Fibroblast of skin of right biceps (primary cell): ENCODE measurements at places on chromosomes 2 and 18.

GRCh38 chr2:125085904-125086303 is 1060.8 kb downstream of the CNTNAP5 start:
- no peak for DNase-seq

- DNase-seq: peak; percentile 89
Measured at GRCh38 chr2:227655454-227655853, 11.2 kb upstream of the SCYGR5 start.

DNA sequence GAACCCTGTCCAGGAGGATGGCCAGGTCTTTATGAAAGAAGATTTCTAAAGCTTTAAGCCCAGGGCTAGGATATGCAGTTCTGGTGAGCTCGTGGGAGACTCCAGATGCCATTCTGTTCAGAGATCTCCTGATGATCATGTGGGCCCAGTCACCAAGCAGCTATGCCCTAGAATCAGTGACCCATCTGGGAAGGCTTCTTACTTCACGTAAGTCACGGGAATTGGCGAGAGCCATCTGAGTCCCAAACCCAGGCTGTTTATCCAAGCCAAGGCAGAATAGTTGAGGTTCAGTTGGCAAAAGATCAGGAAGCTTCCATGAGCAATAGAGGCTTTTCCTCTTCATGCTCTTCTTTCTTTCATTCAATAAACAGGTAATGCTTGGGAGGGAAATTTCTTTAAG is 23.9 kb downstream of the ANTXR1 start:
- peak; percentile 57 for DNase-seq

GRCh38 chr18:22253676-22254075 is 84.3 kb downstream of the GATA6 start:
- no peak for DNase-seq

DNA sequence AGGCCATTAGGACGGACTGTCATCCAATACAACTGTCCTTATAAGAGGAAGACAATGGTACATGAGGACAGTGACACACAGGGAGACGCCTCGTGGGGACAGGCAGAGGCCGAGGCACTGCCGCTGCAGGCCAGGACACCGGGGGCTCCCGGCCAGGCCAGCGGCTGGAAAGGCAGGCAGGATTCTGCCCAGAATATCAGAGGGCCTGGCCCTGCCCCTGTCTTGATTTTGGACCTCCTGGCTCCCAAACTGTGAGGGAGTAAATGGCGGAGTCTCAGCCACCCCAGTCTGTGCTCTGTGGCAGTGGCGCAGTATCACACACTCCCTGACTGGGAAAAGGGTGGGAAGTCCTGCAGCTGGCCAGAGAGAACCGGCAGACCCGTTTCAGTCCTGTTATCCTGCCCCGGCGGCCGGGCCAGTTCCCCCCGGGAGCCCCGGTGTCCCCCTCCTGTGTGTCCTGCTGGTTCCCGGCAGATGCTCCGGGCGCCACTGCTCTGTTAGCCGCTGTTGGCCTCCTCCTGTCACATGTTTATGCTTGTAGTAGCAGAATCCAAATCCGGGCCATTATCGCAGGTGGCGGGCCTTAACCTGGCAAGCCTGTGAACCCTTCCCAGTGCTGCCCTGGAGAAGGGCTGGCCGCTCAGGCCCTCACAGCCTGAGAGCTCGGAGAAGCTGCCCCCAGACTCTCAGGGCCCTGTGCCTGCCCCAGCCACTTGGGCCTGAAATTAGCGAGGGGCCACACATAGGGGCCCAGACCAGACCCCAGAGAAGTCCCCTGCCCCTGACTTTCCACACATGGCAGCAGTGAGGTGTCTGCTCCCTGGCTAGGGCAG is 31.4 kb upstream of the TAF1B start:
- no peak for DNase-seq

GRCh38 chr2:205119136-205119535 is 563.2 kb upstream of the NRP2 start:
- no peak for DNase-seq

- DNase-seq: no peak
Measured at GRCh38 chr2:42829671-42830440, 37.5 kb upstream of the HAAO start.

- DNase-seq: no peak
Measured at GRCh38 chr2:241869087-241869961, at the start of gene RTP5. Gene RTP5, plus strand, starts transcription at chr2:241869729. Its CDS starts 28 bp downstream, at chr2:241869757.

- no peak for DNase-seq
Measured at GRCh38 chr2:159211447-159212396, 74.8 kb downstream of the WDSUB1 start.
